CD4-positive, CD25-positive, alpha-beta regulatory T cell (primary cell): ENCODE measurements at places on chromosomes 2 and 18. TPM values are rescaled to one million over a fixed set of nuclear protein-coding genes. Genes with fewer than 3 reads are reported as not detected.

The SNX17 gene
- total RNA-seq: 85.5 TPM

The MRPS9 gene
- 13.2 TPM for total RNA-seq

The SMYD1 gene
- total RNA-seq: not detected

The KCNG3 gene
- not detected for total RNA-seq

The XIRP2 gene
- total RNA-seq: 0.15 TPM

The SPATA3 gene
- total RNA-seq: 0.72 TPM

The PROKR1 gene
- not detected for total RNA-seq

The MYO3B gene
- not detected for total RNA-seq

The PHLPP1 gene
- total RNA-seq: 20.3 TPM

The MGAT4A gene
- 105 TPM for total RNA-seq

The RAB6C gene
- not detected for total RNA-seq

The SP100 gene
- 335 TPM for total RNA-seq

The TM4SF20 gene
- total RNA-seq: not detected

The ODC1 gene
- total RNA-seq: 105 TPM

The AKAIN1 gene
- total RNA-seq: not detected

The ZAP70 gene
- total RNA-seq: 431 TPM

The PIEZO2 gene
- total RNA-seq: not detected
